ENCODE measurements at places on chromosomes 12 and 14.

DNA sequence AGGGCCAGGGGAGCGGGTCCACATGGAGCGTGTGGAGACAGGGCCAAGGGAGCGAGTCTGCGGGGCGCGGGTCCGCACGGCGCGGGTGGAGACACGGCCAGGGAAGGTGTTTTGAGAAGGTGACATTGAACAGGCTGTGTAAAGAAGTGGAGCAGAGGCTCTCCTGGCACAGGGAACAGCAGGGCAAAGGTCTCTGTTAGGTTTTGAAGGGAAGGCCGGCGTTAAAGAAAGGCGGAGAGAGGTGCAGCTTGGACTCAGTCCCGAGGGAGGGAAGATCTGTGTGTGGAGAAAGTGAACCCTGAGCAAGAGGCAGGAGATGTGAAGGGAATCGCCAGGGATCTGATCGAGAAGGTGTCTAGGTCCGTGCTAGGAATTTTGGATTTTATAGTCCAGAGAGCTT is 1.8 kb downstream of the PXMP2 start:
- DNase-seq = no peak

DNA sequence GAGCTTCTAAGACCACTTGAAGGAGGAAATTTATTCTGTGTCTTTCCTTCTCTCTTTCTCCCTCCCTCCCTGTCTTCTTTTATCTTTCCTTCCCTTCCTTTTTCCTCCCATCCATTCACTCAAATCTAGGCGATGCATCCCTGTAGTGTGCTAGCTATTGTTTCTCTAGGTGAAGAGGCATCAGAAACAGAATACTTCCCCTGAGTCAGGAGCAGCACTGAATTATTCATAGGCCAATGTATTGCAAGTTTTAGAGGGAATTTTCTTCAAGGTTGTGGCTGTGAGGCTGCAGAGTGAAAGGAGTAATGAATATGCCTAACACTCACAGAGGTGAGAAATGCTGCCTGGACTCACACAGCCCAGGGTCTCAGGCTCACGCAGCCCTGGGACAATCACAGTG is 23.2 kb downstream of the CCDC177 start:
- DNase-seq = no peak

- DNase-seq = no peak
These were observed 62.5 kb downstream of the ETNK1 start for GRCh38 chr12:22687361-22688076.

- DNase-seq = no peak
These were observed 162.9 kb downstream of the GXYLT1 start for GRCh38 chr12:41981758-41982157.

DNA sequence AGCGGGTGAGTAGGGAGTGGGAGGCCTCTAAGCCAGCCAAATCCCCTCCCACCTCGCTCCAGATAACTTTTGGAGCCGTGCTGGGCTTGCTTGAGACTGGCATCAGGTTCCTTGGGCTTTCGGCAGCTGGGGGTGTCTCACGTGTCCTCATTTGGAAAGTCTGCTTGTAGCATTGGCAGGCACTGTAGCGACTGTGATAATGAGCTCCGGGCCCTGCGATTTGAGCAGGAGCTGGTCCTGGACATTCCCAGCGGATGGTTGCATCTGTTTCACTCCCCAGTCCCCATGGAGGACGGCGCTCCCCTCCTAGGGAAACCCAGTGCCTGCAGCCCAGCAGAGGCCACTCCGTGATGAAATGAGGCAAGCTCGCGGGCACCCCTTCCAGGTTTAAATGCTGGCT is 49.4 kb downstream of the DGLUCY start:
- no peak for DNase-seq

GRCh38 chr14:103763730-103764488 is 48.3 kb downstream of the ZFYVE21 start:
- no peak for DNase-seq

Data from mesenteric fat pad (tissue), 1 donor.